Stimulated activated naive B cell treated with anti-CD40 and anti-IgM and Interleukin-4, amounts not matched to agents 10 μg/mL and 1 μg/mL and 100 μg/mL, for 72 hours (primary cell): ENCODE measurements at places on chromosomes 7 and 10.

GRCh38 chr7:129797214-129797789 is 155.5 kb downstream of the UBE2H start:
- DNase-seq: no peak

DNA sequence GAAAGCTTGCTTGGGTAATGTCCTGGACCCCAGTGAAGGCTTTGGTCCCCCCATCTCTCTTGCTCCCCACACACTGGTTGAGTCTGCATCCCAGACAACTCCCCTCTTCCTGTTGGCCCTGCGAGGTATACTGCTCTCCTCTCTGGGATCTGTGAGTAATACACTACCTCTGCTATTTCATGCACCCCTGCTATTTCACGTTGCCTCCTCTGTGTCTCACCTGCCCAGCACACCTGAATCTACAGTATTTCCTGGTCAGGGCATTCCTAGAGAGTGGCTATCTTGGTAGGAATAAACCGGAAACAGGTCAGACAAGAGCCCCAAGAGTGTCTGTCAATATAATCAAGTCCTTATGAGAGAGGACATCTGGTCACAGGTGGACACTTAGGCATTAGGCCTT is 114.3 kb upstream of the ODAD2 start:
- no peak for DNase-seq

DNA sequence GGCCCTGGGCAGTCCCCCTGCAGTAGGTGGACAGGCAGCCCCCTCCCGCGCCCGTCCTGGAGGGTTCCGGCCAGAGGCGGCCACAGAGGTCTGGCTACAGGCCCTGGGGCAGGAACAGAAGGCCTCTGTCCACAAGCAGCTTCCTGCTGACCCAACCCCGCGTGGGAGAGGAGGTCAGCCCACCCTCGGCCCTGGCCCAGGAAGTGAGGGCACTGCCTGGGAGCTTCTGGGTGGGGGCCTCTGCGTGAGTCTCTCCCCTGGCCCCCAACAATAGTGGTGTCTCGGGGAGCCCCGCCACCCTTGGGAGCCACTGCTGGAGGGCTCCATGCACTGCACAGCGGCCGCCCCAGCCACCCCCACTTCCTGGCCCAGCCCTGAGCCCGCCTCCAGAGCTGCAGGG is 4.7 kb downstream of the MICALL2 start:
- DNase-seq: no peak

- DNase-seq: no peak
Observed at GRCh38 chr7:115965796-115966475, 64.6 kb downstream of the TFEC start.

- no peak for DNase-seq
Observed at GRCh38 chr7:151385626-151386300, 24.1 kb downstream of the WDR86 start.

GRCh38 chr10:46033602-46034011 is 3.2 kb upstream of the NCOA4 start:
- DNase-seq: no peak

- DNase-seq: no peak
Observed at GRCh38 chr7:137120690-137121089, 222.8 kb downstream of the PTN start.

DNA sequence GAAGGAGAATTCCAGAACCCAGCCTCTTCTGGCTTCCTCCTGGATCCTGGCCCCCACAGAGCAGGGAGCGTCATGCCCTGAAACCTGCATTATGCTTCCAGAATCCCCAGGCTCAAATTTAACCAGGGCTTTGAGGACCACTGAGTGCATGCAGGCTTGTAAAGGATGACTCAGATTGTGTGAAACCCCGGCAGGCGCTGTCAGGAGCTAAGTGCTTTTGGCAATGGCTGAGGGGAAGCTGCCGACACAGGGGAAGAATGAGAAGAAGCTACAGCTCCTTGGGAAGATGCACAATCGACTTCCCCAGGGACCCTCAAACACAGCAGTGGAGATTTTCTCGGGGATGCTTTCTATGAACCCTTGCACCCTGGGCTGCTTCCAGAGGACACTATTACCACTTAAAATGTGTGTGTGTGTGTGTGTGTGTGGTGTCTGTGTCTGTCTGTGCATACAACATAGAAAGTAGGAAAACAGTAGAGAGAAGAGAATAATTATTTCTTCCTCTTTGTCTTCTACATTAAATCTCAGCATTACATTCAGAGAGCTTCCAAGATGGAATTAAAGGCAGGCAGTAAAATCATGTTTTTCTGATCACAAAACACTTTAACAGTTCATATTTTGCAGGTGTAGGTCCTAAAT is 183.5 kb upstream of the INHBA start:
- no peak for DNase-seq

DNA sequence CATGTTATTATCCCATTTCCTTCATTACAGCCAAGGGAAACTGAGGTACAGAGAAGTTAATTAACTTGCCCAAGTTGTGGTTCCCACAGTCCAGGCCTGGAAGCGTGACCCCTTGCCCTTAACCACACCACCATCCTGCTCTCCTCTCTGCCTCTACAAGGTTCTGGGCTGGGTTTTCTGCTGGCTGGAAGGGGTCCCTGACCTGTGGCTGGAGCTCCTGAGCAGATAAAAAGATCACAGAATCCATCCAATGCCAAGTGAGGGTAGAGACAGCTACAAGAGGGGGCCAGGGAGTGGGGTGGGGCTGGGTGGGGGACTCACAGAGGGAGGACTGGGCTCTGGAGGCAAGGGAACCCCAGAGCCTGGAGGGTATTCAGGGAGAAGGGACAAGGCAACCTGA is 9.7 kb downstream of the ASB10 start:
- no peak for DNase-seq

DNA sequence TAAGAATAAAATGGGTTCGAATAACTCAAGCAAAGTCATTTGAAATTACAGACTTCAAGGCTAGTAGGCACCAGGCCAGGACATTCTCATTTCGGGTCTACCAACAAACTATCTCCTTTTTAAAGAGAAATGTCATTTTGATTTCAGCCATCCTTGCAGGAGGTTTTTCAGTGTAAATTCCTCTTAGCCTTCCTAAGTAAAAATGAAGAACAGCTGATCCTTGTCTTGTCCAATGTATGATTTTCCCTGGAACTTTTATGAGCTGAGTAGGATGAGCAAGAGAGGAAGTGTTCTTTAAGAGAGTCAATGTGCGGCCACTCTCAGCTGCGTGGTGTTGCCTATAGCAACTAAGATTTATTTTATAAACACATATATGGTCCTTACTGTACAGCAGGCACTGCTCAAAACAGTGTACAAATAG is 110.1 kb downstream of the PLCE1 start:
- DNase-seq: no peak

GRCh38 chr10:111281516-111281915 is 204.7 kb downstream of the ADRA2A start:
- no peak for DNase-seq

- no peak for DNase-seq
Observed at GRCh38 chr10:125118011-125118611, 42.3 kb downstream of the CTBP2 start.

GRCh38 chr7:130845581-130846085 is 111.6 kb upstream of the KLF14 start:
- DNase-seq: no peak

- DNase-seq: no peak
Observed at GRCh38 chr7:20226860-20227259, 9.7 kb upstream of the MACC1 start.

DNA sequence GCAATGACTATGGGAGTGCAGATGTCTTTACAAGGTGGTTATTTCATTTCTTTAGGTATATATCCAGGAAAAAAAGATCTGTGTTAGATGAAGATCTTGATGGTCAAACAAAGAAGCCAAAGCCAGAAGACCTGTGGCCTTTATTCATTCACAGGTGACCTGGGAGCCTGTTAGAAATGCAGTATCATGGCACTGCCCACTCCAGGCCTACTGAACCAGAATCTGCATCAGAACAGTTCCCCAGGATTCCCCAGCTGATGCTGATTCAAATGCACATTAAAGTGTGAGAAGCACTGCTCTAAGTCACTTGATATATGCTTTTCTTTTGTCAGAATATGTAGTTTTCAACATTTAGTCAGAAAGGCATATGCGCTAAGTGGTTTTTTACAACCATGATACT is 251.1 kb downstream of the IPMK start:
- DNase-seq: no peak
